Activated naive CD4-positive, alpha-beta T cell treated with anti-CD3 and anti-CD28 coated beads, Interleukin-2, amount 50 U/mL, for 72 hours (primary cell): ENCODE measurements at places on chromosomes 16 and 17. TPM values are rescaled to one million over a fixed set of nuclear protein-coding genes. Genes with fewer than 3 reads are reported as not detected.

KRTAP2-3 gene
- not detected for total RNA-seq

CCDC78 gene
- total RNA-seq = 6.2 TPM

SCGB1C2 gene
- total RNA-seq = not detected

RGS11 gene
- total RNA-seq = not detected

ZNF263 gene
- 20.6 TPM for total RNA-seq

METRNL gene
- total RNA-seq = 32.4 TPM

C17orf107 gene
- total RNA-seq = 2.9 TPM

MYBBP1A gene
- total RNA-seq = 71.3 TPM

MRPS23 gene
- 43.1 TPM for total RNA-seq

MON1B gene
- total RNA-seq = 92.9 TPM

TTC19 gene
- 27.3 TPM for total RNA-seq

MYO1D gene
- 13.6 TPM for total RNA-seq

EEF2KMT gene
- 8.2 TPM for total RNA-seq

BAIAP3 gene
- total RNA-seq = 1.9 TPM

SPATA33 gene
- 18.2 TPM for total RNA-seq

CES2 gene
- 29.8 TPM for total RNA-seq

TMC5 gene
- not detected for total RNA-seq

ITGB4 gene
- total RNA-seq = 0.76 TPM

NF1 gene
- total RNA-seq = 39.1 TPM

KCNH4 gene
- total RNA-seq = 0.23 TPM

NRN1L gene
- 0.78 TPM for total RNA-seq

LDAF1 gene
- total RNA-seq = 15.3 TPM

HOXB7 gene
- 1.1 TPM for total RNA-seq

TMEM100 gene
- total RNA-seq = not detected

TNRC6C gene
- 28.8 TPM for total RNA-seq

GNG13 gene
- total RNA-seq = not detected
